ENCODE measurements at places on chromosomes 7 and 10.

- DNase-seq, result no peak
These were observed 100.3 kb downstream of the CCSER2 start for GRCh38 chr10:84428711-84429110.

- DNase-seq, result no peak
These were observed 393.8 kb upstream of the PRKCQ start for GRCh38 chr10:6973899-6974298.

- DNase-seq, result no peak
These were observed 24.7 kb downstream of the VWC2 start for GRCh38 chr7:49797987-49798660.

DNA sequence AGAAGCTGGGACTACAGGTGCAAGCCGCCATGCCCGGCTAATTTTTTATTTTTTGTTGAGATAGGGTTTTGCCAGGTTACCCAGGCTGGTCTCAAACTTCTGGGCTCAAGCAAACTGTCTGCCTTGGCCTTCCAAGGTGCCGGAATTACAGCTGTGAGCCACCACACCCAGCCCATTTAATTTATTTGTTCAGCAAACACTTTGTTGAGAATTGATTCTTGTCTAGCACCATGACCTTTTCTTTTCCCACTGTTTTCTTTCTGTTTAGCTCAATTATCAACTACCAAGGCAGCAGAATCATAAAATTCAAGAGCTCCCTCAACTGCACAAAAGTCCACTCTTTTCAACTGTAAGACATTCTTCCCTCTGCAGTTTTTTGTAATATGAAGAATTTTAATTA lies 47.8 kb upstream of the PARD3 start:
- no peak for DNase-seq

DNA sequence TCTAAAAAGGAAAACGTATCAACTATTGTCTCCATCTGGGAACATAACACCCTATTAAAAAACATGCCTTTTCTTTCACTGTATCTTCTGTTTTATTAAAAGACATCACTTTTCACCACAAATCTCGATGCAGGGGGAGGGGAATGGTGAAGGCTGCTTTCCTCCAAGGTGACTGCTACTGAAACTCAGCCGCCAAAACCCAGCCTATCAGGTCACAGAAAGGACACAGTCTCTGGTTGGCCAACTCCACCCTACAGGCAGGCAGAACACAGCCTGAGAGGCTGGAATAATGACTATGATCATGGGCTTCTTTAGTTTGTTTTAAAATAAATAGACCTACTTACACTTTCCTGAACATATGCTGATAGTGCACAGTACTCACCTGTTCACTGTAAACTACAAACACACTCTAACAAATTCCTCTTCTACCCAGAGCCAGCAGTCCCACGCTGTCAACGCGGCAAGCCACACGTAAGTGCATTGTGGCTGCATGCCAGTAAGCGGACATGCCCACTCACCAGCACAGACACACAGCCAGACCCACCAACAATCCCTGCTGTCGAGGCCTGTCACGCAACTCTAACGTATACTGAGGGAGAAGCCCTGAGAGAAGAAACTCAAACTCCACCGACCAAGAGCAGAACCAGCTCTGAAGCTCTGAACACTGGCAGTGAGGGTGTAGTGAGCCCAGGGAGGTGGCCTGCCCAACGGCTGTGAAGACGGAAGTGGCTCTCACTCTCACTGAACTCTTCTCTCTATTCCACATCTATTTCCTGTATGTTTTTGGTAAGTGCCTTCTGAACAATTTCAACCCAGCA lies 41.8 kb downstream of the NCAPG2 start:
- no peak for DNase-seq

DNA sequence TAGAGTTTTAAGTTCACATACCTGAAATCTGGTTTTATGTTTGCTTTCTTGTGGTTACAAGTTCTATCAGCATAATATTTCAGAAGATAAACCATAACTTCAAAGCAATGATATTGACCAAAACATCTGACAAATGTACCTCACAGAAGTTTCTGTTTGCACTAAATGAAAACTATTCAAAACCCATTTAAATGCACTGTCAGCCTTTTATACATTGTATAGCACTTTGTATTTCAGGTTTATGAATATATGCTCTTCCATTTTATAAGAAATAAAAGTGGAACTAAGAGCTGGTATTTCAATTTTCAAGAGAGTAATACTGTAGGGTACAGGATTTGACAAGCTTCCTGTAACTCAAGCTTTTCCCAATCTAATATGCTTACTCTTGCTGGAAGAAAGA lies 388.6 kb upstream of the MBL2 start:
- no peak for DNase-seq

- peak; percentile 8 for DNase-seq
These were observed 133.4 kb upstream of the CSTF2T start for GRCh38 chr10:51832652-51833383.

GRCh38 chr7:46830-47140 lies 145.6 kb upstream of the FAM20C start:
- no peak for DNase-seq

DNA sequence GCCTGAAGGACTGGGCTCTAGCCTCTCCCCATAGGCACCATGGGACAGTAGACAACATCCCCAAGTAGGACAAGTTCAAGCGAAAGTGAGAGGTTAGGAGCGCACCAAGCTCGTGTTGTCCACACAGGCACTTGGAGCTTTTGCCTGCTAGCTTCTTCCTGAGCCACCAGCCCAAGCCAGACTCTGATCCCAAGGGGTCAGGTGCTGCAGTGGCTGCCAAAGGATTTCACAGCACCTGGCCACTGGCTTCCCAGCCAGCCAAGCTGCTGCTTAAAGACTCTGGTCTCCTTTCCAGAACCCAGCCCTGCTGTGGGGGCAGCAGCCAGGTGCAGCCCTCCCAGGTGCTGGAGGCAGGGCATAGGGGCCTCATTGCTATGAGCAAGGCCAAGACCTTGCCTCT lies 33.0 kb upstream of the UNC5B start:
- no peak for DNase-seq

- peak; percentile 42 for DNase-seq
These were observed 163.7 kb downstream of the SRPK2 start for GRCh38 chr7:105224884-105225651.

DNA sequence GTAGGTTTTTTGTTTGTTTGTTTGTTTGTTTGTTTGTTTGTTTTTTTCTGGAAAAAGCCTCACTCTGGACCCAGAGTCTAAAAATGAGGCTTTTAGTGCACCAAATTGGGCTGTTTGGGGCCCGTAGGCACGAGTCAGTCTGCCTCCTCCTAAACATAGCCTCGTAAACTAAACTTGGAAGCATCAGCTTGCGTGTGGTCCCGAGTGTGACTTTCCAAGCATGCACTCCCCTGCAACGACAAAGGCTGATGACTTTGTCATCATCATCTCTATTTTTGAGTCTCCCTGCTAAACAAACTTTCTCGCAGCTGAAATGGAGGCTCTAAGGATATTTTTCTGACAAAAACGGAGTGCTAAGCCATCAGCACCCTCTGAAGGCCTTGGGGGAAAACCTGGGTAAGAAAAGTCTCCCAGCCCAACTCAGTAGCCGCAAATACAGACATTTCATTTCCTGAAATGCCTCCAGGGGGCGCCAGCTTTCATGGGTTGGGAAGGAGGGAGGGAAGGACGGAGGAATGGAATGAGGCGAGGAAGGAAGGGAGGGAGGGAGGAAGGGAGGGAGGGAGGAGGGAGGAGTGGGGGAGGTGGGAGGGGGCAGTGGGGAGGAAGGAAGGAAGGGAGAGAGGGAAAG lies 245.9 kb downstream of the KCNMA1 start:
- DNase-seq, result no peak

GRCh38 chr10:18566177-18566576 lies 85.2 kb downstream of the NSUN6 start:
- DNase-seq, result no peak

DNA sequence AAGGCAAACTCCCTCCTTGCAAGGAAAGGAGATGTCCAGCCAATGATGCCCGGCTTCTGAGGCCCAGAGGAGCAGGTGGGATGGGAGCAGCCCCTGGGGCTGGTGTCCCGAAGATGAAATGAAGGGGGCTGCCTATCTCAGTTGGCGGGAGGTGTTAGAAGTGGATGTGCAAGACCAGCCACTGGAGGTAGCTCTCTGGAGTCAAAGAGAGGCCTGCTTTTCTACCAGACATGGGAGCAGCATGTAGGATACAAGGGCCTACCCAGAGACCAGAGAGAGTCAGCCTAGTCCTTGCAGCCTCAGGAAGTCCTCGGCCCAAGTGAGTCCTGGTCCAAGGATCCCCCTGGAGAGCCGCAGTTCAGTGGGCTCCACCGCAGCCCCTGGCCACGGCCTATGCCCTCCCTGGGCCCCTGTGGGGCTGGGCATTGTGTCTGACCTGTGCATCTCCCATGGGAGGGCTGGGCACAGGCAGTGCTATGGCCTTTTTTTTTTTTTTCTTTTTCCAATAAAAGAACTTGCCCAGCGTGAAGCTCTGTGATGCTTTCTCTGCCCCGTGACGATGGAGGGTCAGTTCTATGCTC lies 17.7 kb downstream of the GOLGA7B start:
- DNase-seq, result no peak
